ENCODE measurements at places on chromosomes 5 and 9.

GRCh38 chr5:127892467-127893207 is 189.4 kb downstream of the CCDC192 start:
- DNase-seq = no peak

DNA sequence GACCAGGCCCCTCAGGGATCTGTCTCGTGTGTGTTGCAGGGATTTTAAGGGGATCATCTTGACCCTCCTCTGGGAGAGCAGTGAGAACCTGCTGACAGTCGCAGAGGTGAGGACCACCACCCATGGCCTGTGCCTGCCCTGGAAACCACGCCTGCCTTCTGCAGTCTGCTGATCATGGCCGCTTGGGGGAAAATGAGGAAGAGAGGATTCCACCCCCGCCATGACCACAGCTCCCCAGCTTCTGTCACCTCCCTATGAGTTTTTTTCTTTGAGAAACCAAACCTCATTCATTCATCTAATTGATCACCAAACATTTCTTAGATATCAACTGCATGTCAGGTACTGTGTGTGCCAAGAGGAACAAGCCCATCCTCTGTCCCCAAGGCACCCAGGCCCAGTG is 46.3 kb upstream of the TDRD7 start:
- DNase-seq = no peak

DNA sequence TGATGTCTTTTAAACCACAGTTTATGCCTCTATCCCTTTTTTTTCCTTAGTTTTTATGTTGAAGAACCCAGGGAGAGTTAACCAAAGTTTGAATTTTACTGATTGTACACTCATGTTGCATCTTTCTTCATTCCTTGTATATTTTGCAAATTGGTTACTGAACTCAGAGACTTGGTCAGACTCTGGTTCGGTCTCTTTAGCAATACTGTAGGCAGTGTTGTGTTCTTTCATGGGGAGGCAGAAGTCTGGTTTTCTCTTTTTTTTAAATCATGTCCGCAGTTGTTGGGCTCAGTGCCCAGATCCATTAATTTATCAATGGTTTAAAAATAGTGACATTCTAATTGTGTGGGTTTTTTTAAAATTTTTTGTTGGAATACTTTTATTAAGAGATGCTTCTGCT is 23.4 kb downstream of the UBE2R2 start:
- DNase-seq = no peak

GRCh38 chr9:91338681-91339080 is 23.0 kb downstream of the AUH start:
- DNase-seq = no peak

- no peak for DNase-seq
Observed at GRCh38 chr5:171895081-171895480, 109.5 kb downstream of the SMIM23 start.

- peak; percentile 63 for DNase-seq
Observed at GRCh38 chr9:134339183-134339806, 13.0 kb downstream of the RXRA start.

DNA sequence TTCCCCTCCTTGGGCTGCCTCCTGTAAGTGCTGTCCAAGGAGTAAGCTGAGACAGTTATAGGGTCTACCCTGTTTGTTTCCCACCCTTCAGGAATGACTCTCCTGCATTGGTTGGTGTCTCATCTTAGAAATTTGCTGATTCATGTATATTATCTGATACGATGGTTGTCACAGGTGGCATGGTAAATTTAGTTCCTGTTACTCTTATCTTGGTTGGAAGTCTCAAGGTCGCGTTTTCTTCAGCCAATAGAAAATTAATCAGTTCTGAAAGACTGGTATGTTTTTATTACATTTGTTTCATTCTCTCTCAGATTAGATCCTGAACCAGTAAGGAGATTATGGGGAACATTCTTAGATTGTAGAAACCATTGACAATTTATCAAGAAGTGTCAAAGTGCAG is 42.7 kb downstream of the SCGB3A1 start:
- no peak for DNase-seq

- DNase-seq = no peak
Observed at GRCh38 chr9:138067613-138068367, 190.2 kb downstream of the CACNA1B start.

DNA sequence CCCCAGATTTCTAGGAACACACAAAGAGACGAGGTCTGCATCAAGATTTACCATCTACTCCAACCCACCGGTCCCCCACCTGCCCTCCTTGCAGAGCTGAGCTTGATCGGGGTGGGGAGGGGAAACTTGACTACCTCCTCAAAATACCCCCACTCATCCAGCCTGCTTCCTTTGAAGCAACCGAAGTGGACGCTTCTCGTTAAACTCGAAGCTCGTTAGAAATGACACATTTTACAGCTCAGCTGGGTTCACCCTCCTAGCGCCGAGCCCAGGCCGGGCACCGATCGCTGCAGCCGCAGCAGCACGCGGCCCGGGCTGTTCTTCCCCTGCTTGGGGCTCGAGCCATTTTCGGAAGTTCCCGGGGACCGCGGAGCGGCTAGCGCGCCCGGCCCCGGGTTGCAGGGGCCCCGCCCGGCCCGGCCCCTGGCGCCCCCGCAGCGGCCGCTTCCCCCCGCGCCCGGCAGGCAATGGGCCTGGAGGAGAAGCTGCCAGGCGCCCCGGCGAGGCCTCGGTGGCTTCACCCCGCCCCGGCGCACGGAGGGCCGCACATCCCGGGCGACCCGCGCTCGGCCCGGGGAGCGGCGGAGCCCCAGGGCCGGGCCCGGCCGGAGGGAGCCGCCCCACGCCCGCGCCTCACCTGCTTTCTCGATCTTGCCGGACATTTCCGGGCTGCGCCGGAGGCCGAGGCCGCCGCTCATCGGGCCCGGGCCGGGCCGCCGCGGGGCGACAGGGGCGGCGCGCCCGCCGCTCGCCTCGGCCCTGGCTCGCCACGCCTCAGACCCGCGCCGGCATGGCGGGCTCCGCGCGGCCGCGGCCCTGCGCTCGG is 530 bp downstream of the RAPGEF1 start:
- peak; percentile 18 for DNase-seq

DNA sequence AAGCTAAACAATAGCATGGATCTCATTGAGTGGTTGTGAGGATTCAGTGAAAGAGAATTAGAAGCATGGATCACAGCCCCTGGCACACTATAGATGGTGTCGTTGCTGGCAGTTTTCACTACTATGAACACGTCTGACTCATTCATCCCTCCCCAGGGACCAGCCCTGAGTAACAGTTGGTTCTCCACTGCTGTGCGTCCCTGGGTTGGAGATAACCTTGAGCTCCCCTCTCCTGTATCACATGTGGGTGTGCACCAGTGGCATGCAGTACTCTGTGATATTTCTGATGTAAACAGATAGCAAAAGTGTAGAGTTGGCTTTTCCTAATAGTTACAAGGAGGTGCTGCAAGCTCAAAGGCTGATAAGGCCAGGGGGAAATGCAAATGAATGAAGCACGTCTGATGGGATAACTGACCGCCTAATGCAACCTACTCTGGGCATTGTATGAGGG is 8.8 kb upstream of the LCP2 start:
- peak; percentile 74 for DNase-seq

GRCh38 chr9:84228130-84228720 is 112.3 kb downstream of the SLC28A3 start:
- DNase-seq = no peak

DNA sequence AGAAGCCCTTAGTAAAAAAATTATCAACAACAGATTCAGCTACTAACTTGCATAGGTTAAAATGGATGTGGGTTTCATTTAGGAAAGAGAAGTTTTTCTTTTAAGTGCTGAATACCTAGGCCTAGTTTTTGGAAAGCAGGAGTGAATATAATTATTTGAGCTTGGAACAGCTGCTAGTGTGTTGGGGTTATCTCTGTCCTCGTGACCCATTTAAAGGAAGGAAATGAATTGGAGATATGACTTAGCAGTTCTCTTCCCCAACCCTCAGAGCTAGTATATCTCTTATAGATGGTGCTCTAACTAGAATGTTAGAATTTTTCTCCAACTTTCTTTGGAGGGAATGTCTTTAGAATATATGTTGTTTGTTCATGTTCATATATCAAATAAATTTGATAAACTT is 38.6 kb downstream of the ZNF366 start:
- no peak for DNase-seq

DNA sequence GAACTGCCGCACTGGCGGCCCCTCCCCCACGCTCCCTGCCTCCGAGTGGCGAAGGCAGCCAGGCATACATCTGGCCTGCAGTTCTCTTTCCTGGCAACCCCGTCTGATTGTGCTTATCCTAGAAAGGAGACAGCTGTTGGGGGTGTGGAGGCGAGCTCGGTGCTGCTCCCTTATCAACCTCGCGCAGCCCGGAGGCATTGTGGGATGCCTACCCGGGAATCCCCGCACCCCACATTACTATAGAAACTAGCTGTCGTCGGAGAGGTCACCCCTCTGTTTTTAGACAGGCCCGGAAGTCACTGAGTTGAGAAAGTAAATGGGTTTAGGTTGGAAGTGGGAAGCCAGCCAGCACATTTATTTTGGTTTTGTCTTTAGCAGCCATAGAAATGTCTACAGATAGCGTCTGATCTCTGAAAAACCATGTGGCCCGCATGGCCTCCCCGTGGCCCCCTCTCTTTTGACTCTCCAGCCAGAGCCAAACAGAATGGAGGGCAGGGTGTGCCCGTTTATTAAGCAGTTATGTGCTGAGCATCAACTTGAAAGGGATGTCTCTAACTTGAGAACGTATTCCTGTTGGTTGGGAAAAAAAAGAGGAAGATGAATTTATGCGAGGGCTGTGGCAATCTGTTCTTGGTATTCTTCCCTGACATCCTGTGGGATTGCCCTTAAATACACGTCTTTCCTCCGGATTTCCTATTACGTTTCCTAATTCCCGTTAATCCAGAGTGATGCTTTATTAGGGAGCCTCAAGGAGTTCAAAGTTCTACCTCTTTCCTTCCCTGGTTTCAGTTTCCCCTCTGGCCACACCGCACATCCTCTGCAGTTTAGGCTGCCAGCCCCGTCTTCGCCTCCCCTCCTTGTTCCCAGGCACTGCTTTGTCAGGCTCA is 3.9 kb downstream of the STC2 start:
- peak; percentile 51 for DNase-seq

DNA sequence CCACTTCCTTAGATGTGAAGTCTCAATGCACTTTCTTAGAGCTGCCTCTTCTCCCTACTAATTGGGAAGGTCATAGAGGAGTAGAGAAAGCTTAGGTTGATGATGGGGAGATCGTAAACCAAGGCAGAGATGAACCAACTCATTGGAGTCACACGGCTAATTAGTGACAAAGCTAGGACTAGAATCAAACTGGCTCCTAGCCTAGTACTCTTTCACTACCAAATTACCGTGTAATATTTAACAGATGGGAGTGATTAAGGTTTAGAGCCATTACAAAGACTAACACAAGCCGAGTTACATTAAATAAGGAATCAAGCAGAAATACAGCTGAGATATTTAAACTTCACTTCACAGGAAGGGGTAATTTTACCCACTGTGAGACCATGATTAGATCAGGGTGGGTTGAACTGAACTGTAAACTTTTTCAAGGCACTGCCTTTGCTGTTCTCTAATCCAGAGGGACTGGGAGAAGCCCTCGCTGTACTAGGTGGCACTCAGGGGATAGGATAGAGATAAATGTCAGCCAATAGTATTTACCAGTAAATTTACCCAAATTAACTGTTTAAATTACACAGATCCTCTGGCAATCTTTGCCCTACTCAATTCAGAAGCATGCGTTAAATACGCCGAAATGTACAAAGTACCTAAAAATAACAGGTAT is 166.4 kb upstream of the PIK3R1 start:
- no peak for DNase-seq

DNA sequence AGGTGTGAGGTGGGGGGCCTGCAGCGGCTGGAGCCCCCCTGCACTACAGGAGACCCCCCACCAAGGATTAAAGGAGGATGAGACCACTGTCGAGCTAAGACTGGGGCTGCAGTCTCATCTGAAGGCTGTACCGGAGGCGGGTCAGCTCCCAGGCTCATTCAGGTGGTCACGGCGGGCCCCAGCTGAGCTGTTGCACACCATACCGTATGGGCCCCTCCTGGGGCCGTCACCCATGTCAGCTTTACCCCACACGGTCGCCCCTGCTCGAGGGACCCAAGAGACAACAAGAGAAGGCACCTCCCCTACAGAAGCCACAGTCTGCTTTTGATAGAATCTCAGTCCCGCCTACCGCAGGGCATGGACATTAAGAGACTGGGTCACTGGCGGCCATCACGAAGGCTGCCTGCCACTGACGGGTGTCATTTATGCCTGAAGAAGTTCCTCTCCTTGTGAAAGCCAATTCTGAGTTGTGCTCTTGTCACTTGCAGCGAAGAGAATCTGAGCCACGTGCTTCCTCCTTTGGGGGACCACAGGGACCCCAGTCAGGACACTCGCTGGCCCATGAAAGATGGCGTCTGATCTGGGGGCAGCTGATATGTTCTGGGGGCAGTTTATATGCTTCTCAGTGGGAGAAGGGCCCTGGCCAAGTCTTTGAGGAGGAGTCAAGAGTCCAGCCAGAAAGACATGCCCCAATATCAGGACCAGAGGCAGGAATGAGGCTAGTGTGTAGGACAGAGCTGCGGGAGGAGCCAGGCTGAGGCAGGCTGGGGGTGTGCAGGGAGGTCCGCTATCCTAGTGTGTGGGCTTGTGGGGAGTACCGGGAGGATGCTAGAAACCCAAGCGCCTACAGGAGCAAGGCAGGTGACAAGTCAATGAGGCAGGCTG is 102.4 kb downstream of the ZNF354C start:
- DNase-seq = no peak

- no peak for DNase-seq
Observed at GRCh38 chr5:38853753-38854470, 8.1 kb downstream of the OSMR start.

DNA sequence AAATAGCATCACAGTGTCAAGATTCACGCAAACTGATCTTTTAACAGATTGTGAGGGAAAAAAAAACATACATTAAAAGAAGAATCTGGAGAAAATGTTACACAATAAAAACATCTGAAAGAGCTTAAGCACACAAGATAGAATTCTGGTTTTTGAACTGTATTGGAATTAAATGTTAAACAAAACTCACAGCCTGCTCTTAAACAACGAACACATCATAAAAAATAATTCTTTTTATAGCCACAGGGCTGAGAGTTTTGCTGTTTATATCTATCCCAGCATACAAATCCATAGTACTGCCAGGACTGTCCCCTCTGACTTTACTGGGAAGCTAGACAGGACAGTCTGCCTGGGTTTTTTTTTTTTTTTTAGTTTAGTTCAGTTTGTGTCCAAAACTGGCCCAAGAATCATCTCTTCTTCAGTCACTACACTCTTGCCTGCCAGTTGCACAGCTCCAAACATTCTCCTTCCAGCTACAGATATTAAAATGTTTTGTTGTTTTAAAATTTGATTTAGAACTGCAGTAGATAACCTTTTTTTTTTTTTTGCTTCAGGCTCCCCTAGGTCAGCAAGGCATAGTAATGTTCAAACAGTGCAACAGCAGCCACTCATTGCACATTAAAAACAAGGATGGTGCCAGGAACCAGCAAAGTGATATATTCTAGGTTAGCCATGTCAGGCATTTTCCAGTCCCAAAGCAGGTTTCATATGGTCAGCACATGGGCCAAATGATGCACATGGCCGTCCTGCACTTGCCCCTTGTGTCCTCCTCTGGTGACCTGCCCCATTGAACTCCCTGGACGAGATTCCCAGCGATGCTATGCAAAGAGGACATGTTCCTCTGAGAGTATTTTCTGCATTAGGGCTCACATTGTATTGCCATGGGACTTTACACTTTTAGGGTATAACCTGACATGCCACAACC is 173.6 kb downstream of the ARL15 start:
- DNase-seq = no peak

GRCh38 chr5:36389245-36389644 is 87.5 kb upstream of the RANBP3L start:
- DNase-seq = no peak

- DNase-seq = peak; percentile 60
Observed at GRCh38 chr5:154276973-154277331, 86.4 kb downstream of the GALNT10 start.

GRCh38 chr5:88882276-88883038 is 527 bp downstream of the MEF2C start:
- no peak for DNase-seq
